Eye (tissue), 1 donor: ENCODE measurements at places on chromosomes 11 and 22.

- no peak for DNase-seq
Measured at GRCh38 chr11:14636119-14636518, 7.5 kb upstream of the PDE3B start.

DNA sequence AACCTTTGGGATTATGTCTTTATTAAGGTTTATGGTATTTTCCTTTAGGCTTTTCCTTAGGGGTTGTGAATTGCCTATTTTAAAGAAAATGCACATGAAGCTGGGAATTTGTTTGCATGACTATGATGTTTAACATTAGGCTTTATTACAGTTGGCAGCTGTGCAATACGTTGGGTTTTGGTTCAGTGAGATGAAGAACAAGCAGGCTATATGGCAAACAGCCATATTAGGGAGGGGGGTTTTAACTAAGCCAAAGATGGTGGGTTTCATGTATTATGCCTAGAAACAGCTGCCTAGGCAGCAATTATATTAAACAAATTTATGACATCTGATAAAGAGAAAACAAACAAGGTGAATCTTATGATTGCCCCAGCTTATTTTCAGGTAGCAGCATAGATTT lies 880.8 kb downstream of the FAM181B start:
- DNase-seq: peak; percentile 33

DNA sequence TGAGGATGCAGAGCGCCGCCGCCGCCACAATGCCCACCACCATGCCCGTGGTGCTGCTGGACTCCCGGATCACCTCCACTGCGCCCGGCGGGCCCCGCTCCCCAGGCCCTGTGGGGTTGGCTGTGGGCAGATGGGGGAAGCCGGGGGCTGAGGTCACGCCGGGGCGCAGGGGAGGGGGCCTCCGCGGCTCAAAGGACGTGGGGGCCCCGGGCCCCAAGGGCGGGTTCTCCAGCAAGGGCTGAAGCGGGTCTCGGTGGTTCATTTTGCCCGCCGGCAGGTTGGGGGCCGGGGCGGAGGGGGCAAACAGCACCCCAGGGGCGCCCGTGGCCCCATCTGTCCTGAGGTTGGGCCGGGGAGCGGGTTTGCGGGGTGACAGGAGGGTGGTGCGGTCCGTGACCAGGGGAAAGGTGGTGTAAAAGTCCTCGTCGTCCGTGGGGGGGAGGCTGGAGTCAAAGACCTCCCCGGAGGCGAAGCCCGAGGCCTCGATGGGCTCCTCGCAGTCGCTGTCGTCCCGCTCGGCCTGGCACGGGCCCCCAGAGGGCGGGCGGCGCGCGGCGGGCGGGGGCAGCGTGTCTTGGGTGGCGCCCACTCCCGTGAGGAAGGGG lies 16.5 kb downstream of the SLC22A12 start:
- DNase-seq: no peak

- DNase-seq: no peak
Measured at GRCh38 chr11:76339221-76339620, 41.7 kb downstream of the THAP12 start.

GRCh38 chr11:77619576-77620198 lies 17.9 kb downstream of the CLNS1A start:
- DNase-seq: peak; percentile 78

DNA sequence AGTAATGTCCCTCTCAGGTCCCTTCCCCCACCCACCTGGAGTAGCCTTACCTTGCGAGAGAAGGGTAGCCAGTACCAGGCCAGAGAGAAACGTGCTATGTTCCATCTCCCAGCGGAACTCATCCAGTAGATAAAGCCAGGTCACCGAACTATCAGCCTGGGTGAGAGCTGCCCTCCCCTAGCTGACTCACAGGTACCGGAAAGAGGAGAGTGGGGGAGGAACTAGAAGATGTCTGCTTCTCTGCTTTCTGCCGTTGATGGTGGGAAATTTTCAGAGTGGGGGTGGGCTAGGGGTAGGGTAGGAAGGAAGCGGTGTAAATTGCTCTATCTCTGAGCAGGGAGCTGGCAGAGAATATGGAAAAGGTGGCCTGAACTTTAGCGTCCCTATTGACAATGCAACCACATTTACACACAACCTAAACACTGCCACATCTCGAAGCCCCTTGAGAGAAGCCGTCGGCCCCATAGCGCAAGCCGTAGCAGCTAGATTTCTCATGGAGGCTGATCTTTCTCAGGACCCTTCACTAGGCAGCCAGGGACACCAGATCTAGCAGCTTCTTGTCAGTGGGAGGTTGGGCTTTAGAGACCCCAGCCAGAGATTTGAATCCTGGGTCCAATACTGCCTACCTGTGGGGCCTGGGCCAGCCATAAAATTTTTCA lies at the start of gene CD3D:
Gene CD3D, minus strand, starts transcription at position 203 of the 659 bp plus-strand sequence. Its CDS starts 98 bp downstream, at position 105.
- no peak for DNase-seq

DNA sequence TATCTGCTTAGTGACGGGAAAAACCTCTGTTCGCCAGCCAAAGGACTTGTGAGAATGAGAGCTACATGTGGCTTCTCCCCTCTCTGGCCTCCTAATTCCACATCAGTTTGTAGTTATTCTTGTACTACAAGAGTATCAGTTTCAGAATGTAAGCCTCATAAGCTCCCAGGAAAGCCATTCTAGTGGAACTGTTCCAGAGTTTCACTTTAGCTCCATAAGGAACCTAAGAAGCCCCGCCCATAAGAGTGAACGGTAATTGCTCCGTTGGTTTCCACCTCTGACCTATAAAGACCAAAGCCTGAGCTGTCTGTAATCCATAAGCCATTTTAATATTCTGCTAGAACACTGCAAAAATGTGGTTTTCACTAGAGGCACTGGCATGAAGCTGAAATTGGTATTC lies 53.0 kb downstream of the SIK3 start:
- DNase-seq: peak; percentile 83

GRCh38 chr11:18365741-18366140 lies 28.6 kb upstream of the LDHA start:
- DNase-seq: no peak

GRCh38 chr11:78392854-78393253 lies 24.8 kb downstream of the GAB2 start:
- no peak for DNase-seq

DNA sequence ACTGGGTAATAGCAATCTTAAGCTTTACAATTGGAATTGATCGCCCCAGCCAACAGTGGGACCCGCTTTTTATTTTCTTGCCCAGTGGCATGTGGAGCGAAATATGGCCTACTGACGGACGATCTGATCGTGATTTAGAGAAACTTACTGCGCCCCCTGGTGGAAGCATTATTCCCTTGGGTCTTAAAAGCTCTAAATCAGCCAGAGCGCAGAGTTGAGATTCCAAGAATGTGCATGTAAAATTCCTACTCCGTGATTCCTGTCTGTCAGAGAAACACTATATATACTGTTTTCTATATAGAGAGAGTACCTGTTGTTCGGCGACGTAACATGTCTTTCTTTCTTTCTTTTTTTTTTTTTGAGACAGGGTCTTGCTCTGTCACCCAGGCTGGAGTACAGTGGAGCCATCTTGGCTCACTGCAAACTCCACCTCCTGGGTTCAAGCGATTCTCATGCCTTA lies 3.7 kb upstream of the DPF2 start:
- DNase-seq: peak; percentile 98
